NCI-H2029 treated with DMSO at 0.1 percent for 48 hours (cell line): ENCODE measurements at places on chromosomes 5 and 9.
A peak's percentile ranks its signal among the peaks of the same experiment; 100 is the strongest.

GRCh38 chr9:130243015-130243881 is 22.3 kb upstream of the HMCN2 start:
- no peak for DNase-seq

DNA sequence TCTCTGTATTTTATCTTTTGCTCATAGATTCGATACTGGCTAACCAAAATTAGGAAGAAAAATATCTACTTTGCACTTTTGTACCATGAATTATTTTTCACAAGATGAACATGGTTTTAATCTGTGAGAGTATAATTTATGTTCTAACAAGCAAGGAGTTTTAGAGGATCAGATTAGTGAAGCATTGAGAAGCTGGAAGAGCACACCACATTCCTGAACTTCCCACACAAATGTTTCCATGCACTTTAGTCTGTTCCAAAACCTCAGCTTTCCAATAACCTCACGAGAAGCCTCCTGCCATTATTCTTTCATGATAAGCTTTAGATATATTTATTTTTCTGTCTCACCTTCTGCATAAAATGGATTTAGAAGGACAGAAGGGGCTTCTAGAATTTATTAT is 98.7 kb upstream of the MPDZ start:
- DNase-seq: no peak

DNA sequence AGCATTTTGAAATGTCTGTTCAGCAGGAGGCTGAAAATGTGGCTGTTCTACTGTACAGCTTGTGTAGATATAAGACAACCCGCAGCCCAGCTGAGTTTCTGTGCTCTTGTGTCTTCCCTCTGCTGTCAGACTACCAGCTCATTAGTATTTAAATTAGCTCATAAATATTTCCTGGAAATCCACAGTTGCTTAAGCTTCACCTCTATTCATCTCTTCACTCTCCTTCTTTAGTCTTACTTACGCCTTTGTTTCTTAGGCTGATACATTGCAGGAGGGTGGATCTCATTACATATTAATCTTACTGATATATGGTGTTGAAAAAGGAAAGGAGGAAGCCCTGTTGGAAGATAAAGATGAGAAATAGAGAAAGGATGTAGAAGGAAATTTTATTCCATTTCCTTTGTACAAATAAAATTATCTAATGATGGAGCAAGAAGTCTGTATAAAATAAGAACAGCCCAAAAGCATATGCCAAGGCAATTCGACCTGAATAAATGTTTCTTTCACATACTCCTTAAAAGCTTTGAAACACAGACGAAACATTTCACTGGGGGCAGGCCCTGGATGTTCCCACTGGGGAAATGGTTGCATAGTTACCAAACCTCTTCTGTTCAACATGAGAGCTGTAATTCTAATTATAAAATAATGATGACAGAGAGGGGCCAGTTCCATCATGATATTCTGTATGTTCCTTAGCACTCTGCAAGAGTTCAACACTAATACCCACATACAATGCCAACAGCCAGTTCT is 111.8 kb upstream of the APC start:
- no peak for DNase-seq

GRCh38 chr9:133584559-133585476 is 24.4 kb downstream of the FAM163B start:
- DNase-seq: peak; percentile 54

DNA sequence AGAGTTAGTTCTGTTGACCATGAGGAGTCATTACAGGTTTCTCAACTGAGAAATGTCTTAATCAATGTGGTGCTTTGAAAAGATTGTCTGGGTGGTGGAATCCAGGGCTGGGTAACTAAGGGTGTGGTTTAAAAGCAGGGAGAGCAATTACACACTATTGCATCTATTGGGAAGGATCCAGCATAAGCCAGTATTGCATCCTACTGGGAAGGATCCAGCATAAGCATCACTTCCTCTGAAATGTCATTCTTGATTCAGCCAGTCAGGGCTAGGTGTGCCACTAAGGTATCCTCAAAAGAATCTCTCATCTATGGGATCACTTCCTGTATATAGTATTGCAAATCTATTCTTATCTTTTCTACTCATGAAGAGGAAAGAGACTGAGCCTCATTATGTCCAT is 38.6 kb downstream of the ELOVL7 start:
- no peak for DNase-seq

DNA sequence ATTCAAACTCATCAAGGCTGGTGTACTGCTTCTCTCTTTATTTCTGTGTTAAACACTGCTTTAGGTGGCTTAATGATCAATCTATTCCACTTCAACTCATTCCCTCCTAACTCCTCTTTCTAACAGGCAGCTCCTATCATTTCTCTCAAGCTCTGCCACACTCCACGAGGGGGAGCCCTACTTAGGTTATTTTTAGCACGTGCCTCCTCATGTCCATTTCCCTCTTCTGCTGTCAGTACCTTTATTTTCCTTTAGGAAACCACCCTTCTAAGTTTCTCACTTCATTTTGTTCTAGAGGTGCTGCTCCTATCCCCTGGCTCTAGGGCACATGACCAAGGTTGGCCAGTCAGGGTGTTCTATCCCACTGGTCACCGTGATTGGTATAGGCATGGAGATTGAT is 6.7 kb upstream of the BRINP1 start:
- no peak for DNase-seq

DNA sequence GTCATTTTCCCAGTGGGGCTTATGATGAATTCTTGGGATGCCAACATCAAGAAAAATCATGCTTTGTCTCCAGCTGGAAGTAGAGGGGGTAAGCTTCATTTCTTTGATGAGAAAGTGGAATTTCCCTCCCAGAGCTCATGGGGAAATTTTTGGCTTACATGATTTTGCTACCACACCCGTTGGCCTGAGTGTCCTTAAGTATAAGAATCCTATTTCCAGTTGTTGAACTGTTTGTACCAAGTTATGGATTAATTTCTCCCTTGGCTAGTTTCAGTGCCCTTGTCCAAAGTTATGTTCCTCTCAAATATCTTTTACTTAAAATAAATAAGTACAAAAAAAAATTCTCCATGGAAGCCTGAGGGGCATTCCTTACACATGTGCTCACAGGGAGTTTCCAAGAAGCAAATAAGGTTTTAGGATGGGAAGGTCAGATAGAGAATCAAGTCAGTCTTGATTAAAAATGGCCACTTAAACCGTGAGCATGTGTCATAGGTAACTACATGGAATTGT is 82.3 kb downstream of the PTCD2 start:
- DNase-seq: no peak

DNA sequence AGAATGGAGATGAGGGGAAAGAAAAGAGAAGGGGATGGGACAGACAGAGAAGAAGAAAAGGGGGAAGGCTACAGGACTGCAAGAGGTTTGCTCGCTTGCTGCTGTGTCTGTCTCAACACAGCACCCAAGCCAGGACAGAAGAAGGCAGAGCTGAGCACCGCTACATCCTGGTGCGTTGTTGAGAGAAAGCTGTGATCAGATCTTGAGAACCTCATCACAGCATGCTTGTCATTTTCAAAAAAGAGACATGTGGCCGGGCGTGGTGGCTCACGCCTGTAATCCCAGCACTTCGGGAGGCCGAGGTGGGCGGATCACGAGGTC is 110.9 kb downstream of the NXNL2 start:
- no peak for DNase-seq

- no peak for DNase-seq
Observed at GRCh38 chr5:91136271-91136670, 246.8 kb downstream of the ARRDC3 start.

DNA sequence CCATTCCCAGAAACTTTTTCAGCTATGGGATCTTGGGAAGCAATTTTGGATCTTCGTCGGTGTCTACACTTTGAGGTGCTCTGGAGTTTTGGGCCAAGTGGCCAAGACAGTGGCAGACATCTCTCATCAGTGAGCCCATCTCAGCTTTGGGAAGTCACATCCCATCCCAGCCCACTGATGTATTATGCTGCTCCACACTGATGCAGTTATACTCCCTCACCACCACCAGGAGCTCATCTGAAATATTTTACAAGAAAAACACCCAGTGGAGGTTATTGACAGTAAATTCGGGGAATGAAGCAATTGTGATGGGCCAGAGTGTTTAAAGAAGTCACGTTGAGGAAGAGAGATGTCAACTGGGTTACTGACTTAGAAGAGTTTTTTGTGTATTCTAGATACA is 378.0 kb downstream of the KDM4C start:
- no peak for DNase-seq

- no peak for DNase-seq
Observed at GRCh38 chr9:99635032-99635431, 186.7 kb upstream of the NR4A3 start.

DNA sequence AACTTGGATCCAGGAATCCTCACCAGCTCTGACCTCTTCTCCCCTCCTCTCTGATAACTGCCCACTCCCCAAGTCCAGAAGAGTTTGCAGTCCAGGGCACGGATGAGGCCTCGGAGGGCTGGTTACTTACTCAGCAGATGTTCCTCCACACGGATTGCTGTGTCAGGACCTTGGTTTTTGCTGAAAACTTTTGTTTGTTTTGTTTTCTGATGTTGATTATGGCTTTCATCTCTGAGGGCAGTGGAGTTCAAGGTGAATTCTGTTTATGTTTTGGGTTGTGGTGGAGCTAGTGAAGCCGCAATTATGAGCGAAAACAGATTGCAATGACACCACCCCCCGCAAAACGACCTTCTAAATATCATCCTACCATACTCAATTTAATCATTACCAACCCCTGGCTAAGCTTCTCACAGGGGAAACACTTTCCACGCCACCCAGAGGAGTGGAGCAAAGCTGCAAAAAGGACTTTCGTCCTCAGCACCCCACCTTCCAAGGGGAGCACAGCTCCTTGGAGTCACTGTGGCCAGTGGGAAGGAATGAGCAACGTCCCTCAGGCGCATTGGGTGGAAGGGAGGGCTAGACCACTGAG is 92.7 kb upstream of the SAP30L start:
- no peak for DNase-seq

GRCh38 chr5:140245341-140245740 is 57.6 kb downstream of the PFDN1 start:
- DNase-seq: no peak
